ENCODE measurements at places on chromosomes 3 and 15. TPM values are rescaled to one million over a fixed set of nuclear protein-coding genes. Genes with fewer than 3 reads are reported as not detected.

The CCDC54 gene
- total RNA-seq, result not detected

The MCF2L2 gene
- 3.5 TPM for total RNA-seq

GRCh38 chr3:126127452-126127851 lies 43.5 kb upstream of the SLC41A3 start:
- no peak overlapping the region for H3K27ac ChIP-seq
- no peaks in the 10 kb centered on the region for H3K4me1 ChIP-seq
- H3K27me3 ChIP-seq, result no peaks in the 10 kb centered on the region
- DNase-seq, result no peak
- no peaks in the 10 kb centered on the region for H3K36me3 ChIP-seq
- H3K4me3 ChIP-seq, result no peak overlapping the region

The REC114 gene
- total RNA-seq, result not detected

GRCh38 chr3:69413551-69414207 lies 27.8 kb upstream of the FRMD4B start:
- H3K27me3 ChIP-seq, result peaks cover 4% of the 10 kb centered on the region
- DNase-seq, result no peak
- no peak overlapping the region for H3K27ac ChIP-seq
- H3K36me3 ChIP-seq, result no peaks in the 10 kb centered on the region

DNA sequence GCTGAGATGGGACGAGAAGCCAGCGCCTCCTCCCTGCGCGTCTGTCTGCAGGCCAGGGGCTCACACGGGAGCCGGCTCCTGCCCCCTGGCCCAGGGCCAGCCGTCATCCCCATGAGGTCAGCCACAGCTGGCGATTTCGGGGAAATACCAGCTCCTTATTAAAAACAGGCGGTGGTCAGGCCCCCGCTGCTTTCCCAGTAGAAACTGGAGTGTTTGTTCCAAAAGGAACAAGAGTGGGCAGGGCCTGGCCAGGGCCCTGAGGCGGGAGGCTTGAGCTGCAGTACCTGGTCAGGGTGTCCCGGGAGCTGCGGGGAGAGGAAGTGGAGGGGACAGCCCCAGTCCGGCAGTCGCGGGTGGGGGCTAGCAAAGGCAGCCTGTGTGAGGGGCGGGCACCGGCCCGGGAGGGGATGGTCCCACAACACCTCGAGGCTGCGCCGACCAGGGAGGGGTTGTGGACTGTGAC lies 17.8 kb downstream of the MYL3 start:
- DNase-seq, result no peak
- H3K27me3 ChIP-seq, result no peaks in the 10 kb centered on the region
- peaks cover 10% of the 10 kb centered on the region for H3K4me1 ChIP-seq
- no peaks in the 10 kb centered on the region for H3K36me3 ChIP-seq
- H3K4me3 ChIP-seq, result peak overlapping the region; percentile 65
- H3K27ac ChIP-seq, result no peak overlapping the region

GRCh38 chr3:143120716-143121240 lies 1.2 kb downstream of the CHST2 start:
- H3K4me3 ChIP-seq, result peak overlapping the region; percentile 65
- DNase-seq, result peak; percentile 35
- peak overlapping the region; percentile 12 for H3K27ac ChIP-seq
- no peaks in the 10 kb centered on the region for H3K36me3 ChIP-seq

DNA sequence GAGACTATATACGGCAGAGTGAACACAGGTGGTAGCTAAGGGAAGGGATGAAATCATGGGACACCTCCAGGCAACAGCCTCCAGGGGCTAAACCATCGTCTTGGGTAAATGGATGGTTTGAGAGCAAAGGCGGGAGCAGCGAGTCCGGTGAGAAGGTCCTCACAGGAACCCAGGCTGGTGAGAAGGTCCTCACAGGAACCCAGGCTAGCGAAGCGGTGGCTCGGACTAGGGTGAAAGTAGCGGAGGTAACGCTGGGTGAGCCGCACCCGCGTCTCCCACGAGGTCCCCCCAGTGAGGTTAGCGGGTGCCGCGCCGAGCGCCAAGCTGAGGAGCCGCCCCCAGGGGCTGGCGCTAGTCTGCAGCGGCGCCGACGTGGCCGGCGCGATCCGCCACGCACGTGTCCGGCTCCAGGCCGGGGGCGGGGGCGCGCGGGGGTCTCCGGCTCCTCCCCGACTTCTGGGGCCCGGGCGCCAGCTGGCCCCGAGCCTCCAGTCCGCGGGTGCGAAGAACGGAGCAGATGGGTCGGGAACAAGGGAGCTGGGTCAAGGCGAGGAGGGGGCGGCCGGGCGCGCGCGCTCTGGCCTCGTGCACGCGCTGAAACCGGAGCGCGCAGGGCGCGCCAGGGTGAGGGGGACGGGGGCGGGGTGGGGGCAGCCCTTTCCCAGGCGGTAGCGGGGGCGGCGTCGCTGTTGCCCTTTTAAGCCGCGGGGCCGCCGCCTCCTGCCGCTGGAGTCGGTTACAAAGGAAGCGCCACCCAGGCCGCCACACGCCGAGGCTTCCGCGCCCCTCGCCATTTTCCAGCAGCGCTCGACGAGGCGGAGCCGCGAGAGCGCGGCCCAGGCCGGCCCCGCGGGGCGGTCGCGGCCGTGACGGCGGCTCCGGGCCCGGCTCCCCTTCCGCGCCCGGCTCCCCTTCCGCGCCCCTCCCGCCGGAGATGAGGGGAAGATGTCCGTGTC lies at the start of gene UBE2Q2:
Gene UBE2Q2, plus strand, starts transcription at position 726 of the 956 bp plus-strand sequence. Its CDS starts 220 bp downstream, at position 946.
- H3K4me1 ChIP-seq, result peaks cover 37% of the 10 kb centered on the region
- no peaks in the 10 kb centered on the region for H3K27me3 ChIP-seq
- H3K36me3 ChIP-seq, result no peaks in the 10 kb centered on the region
- DNase-seq, result peak; percentile 62

The GPR62 gene
- not detected for total RNA-seq

The DUOX2 gene
- not detected for total RNA-seq

The LSG1 gene
- 68.8 TPM for total RNA-seq

DNA sequence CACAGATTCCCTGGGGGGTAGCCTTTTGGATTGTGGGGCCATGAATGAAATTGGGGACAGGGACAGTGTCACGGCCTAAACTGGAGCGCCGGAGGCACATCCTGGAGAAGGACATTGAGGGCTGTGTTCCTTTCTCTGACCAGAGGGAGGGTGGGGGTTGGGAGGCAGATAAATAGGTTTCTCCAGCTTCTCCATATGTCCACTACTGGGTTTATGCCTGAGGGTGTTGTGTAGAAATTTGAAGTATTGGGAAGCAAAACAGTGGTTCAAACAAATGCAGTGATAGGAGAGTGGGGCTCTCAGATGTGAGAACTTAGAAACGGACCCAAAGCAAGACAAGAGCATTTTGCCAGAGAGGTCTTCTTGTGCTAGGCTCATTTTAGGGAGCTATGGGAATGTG lies 34.3 kb downstream of the TRIM71 start:
- no peaks in the 10 kb centered on the region for H3K4me1 ChIP-seq
- H3K27ac ChIP-seq, result no peak overlapping the region
- no peak overlapping the region for H3K4me3 ChIP-seq
- no peak for DNase-seq
